ENCODE measurements at places on chromosomes 1 and 21.

GRCh38 chr1:60569189-60569588 is 495.6 kb upstream of the C1orf87 start:
- DNase-seq: no peak

GRCh38 chr1:160653620-160654016 is 6.8 kb upstream of the SLAMF1 start:
- DNase-seq: no peak

GRCh38 chr1:101437800-101438199 is 201.0 kb downstream of the S1PR1 start:
- DNase-seq: no peak

GRCh38 chr1:238753252-238753651 is 633.1 kb upstream of the CHRM3 start:
- DNase-seq: no peak

DNA sequence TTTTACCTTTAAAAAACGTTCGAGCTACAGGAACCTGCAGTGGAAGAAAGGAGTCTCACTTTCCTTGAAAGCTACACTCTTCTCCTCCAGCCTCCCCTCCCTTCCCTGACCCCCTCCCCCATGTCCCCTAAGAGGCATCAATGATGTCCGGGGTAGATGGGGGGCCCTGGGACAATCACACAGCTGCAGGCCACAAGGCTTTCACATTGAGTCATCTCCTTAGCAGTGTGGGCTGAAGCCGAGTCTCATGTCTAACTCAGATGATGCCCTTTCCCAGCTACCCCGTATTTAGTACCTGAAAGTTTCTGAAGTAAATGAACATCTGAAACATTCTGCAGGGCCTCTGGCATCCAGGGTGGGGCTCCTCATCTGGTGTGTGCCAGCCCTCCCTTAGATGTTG is 6.3 kb upstream of the GPR25 start:
- DNase-seq: no peak

DNA sequence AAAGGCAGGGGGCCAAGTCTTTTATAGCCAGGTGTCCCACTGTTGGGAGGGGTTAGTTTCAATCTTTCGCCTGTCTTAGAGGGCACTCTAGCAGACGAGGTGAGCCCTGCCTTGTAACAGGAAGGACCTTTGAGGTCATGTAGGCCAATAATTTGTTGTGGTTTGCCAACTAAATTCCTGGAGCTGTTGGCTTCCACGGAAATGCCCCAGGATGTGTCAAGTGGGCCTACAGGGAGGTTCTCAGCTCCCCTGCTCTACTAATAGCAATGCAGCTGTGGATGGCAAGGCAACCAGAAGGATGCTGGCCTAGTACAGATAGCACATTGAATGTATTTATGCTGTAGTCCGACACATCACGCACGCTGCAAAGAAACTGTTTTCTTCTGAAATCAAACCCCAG is 22.3 kb upstream of the CASQ2 start:
- no peak for DNase-seq

GRCh38 chr1:53135735-53136114 is 6.7 kb downstream of the SLC1A7 start:
- no peak for DNase-seq

DNA sequence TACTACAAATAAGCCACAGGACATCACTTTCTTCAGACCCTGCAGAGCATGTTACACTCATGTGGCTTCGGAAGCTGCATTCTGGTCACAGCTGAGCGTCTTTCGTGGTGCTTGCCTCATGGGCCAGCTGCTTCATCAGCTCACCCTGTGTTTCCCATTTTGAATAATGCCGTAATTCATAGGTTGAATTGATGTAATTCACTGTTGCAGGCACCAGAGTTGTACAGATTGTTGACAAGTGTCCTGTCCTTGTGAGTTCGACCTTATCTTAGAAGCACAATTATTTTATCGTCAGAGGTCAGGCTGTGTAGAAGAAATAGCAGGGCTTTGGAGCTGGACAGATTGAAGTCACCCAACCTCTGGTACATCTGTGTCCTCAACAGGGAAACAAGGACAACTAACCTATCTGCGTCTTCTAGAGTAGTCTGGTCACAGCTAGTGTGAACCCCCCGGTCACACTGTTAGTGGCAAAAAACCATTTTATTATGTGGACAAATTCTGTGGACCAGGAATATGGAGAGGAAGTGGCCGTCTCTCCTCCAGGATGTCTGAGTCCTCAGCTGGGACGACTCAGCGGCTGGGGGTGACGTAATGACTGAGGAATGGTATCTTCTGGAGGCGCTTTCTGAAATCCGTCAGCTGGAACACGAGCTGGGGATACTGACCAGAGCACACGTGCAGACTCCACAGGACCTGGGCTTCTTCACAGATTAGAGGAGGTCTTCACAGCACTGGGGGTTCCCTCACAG is 17.8 kb downstream of the PKNOX1 start:
- peak; percentile 58 for DNase-seq

DNA sequence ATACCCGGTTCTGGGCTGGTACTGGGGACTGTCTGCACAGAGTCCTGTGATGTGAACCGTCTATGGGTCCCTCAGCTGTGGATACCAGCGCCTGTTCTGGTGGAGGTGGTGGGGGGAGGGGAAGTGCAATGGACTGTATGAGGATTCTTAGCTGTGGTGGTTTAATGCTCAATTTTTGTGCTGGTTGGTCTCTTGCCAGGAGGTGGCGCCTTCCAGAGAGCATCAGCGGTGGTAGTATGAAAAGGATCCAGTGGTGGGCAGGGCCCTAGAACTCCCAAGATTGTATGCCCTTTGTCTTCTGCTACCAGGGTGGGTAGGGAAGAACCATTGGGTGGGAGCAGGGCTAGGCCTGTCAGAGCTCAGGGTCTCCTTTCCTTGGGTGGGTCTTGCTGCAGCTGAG is 89.4 kb upstream of the B3GALT2 start:
- no peak for DNase-seq

- DNase-seq: no peak
These were observed 8.9 kb downstream of the NUP210L start for GRCh38 chr1:154145986-154146385.

GRCh38 chr1:177902266-177902665 is 67.6 kb downstream of the SEC16B start:
- DNase-seq: no peak
